ENCODE measurements at places on chromosomes 3 and 15.

- DNase-seq, result no peak
Observed at GRCh38 chr15:99239545-99240198, 9.7 kb downstream of the TTC23 start.

DNA sequence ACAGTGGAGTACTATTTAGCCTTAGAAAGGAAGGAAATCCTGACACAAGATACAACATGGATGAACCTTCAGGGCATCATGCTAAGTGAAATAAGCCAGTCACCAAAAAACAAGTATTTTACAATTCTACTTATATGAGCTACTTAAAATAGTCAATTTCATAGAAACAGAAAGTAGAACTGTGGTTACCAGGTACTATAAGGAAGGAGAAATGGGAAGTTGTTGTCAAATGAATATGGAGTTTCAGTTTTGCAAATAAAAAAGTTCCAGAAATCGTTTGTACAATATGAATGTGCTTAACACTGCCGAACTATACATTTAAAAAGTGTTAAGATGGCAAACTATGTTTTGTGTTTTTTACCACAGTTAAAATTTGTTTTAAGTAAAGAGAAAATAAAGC lies 26.8 kb downstream of the TRANK1 start:
- DNase-seq, result no peak

DNA sequence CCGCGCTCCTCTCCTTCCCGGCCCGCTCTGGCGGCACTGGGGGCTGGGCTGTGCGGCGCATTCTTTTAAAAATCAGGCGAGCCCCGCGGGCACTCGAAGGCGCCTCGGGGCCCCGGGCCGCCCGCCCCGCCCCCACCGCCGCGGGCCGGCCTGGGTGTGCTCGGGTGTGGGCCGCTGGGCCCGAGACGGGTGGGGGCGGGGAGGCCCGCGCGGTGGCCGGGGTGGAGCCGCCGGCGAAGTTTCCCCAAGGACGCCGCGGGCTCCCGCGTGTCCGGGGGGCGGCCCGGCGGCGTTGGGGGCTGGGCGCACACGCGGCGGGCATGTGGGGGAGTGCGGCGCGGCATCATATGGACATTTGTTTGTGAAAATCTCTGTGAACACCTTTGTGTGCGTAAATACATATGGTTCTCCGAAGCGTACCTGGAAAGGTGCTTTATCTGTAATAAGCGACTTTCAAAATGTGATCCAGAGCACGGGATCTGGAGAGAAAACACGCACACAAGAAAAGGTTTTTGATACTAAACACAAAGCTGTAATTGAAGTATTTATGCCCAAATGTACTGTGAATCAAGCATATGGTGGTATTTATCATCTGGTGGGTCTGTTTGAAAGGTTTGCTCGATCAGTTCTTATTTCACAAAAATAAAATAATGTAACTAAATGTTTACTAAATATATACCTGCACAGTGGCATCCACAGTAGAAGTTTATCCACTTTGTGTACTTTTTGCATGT lies 612 bp upstream of the TBL1XR1 start:
- DNase-seq, result no peak

DNA sequence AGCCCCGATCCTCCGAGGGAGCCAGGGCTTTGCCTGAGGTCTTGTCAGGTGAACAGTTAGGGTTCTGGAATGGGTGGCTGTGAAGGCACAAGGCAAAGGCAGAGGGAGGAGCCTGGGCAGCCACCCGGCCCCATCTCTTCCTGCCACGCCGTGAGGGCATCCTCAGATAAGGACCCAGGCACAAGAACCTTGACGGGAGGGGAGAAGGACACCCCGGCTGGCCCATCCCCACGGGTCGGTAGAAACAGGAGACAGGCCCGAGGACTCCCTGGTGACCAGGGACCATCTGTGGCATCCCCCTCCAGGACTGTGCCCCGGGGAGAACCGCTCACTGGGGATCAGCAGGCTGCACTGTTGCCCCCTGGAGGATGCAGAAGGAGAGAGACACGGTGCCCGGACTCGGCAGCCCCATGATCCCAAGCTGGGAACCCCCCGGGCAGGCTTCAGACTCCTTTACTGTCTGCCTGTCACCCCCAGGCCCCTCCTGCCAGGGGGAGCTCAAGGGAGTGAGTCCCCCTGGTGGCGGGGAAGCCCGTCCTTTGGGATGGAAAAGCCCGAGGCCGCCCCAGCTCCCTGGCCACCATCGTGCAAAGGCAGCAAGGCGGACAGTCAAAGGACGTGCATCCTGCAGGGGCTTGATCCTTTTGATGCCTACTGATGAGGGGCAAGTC lies 12.3 kb upstream of the PCSK6 start:
- no peak for DNase-seq

DNA sequence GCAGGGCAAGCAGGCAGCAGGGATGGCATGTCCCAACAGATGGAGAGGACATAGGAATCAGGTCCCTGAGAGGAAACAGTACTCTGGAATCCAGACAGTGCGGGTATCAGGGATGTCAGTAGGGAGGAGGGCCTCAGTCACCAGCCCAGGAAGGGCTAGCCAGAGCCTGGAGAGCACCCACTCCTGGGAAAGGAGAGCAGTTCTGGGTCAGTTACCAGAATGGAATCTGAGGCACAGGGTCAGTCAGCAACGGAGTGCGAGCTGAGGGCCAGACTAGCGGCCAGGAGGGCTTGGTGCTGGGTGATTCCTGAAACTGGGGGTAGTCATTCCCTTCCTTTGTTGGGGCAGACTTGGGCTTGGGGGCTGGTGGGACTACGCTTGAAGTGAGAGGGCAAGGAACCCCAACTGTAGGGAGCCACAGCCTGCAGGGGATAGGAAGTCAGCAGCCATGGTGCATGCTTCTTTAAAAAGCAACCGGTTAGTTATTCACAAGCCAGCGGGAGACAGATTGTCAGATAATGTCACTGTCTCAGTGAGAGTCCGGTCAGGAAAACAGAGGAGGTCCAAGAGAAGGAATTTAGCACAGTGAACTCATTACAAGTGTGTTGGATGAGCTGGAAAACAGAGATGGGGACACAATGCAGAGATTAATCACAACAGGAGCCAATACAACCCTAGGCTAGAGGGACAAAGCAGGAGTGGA lies 27.9 kb downstream of the PLA1A start:
- no peak for DNase-seq

- no peak for DNase-seq
Observed at GRCh38 chr3:177916461-177916860, 619.8 kb upstream of the KCNMB2 start.

DNA sequence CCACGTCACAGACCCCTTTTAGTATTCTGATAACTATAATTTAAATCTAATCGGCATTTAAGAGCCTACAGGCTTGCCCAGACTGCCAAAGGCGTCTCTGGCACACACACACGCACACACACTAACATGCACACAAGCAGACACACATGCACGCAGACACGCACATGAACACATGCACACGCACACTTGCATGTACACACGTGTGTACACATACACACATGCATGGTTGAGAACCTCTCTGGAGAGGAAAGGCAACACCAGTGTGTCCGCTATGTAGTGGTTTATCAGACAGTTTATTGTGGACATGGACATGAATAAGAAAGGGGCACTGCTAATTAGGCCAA lies 102.1 kb downstream of the FBLN2 start:
- DNase-seq, result no peak

GRCh38 chr15:42908538-42908937 lies 12.0 kb downstream of the TTBK2 start:
- DNase-seq, result no peak

DNA sequence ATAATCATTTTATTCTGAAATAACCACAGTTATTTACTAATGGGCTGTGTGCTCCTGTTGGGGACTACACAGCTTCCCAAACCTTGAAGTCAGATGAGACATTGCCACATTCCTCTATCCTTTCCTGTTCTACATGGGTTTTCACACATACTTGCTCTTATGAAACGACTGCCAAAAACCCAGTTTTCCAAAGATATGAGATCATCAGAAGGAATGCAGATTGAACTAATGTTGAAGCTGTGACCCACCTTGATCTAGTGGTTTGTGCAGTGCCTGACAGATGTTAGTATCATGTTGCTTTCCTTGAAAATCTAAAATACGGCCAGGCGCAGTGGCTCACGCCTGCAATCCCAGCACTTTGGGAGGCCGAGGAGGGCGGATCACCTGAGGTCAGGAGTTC lies 144.6 kb downstream of the VGLL4 start:
- no peak for DNase-seq
